ENCODE measurements at places on chromosomes 4 and X.
A peak's percentile ranks its signal among the peaks of the same experiment; 100 is the strongest.

- DNase-seq = no peak
Observed at GRCh38 chrX:38437093-38437492, 84.7 kb downstream of the OTC start.

DNA sequence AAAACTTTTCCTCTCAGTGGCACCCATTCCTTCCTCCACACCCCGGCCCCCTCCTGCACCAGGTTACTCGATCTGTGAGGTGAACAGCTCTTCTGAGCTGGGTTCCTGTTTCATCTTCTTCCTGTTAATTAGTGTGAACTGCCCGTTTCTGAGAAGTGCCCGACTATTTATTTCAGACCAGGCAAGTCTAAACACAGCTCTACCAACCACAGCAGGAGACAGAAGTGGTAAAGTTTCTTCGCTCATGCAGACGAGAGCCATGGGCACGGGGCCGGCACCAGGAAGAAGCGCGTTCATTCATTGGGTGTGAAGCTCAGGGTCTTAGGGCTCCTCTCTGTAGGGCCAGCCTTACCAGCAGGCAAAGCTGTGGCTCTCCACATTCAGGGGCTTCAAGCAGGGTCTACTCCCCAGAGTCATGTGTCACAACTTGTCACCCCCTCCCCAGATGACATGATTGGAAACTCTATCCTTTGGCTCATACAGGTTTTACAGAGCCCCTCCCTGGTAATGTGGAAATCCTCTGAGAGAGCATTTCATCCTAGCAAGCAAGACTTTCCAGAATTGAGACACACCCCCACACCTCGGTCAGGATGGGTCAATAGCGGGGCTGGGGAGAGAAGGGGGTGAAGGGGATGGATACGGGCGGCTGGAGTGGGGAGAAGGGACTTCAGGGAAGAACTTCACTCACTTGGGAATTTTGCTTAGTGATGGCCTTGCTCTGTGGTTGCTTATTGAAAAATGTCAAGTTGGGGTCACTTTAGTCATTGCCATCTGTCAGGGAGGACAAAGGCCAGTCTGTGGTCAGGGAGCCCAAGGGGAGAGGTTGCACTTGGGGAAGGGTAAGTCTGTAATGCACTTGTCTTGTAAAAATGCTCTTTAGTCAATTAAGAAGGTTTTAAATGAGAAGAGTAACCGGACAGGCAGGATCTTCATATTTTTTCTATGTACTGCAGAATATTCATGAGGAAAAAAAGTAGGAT is 121.6 kb upstream of the TRIM2 start:
- DNase-seq = no peak

- DNase-seq = no peak
Observed at GRCh38 chr4:117983541-117984365, 50.5 kb upstream of the NDST3 start.

DNA sequence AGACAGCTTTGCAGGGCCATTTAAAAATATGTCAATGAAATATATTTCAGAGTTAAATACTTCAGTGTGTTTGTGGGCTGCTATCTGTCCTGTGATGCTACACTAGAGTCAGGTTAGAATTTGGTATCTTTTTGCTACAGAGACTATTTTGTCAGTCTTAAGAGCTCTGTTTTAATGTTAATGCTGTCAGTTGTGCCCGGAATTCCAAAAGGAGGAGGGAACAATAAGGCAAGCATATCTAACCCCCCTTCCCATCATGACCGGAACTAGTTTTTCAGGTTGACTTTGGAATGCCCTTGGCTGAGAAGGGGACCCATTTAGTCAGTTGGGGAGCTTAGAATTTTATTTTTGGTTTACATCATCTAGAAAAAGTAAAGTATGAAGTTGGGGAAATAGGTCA is 34.9 kb upstream of the SLC25A4 start:
- DNase-seq = no peak

GRCh38 chr4:8617486-8618040 is 25.0 kb downstream of the CPZ start:
- DNase-seq = no peak

DNA sequence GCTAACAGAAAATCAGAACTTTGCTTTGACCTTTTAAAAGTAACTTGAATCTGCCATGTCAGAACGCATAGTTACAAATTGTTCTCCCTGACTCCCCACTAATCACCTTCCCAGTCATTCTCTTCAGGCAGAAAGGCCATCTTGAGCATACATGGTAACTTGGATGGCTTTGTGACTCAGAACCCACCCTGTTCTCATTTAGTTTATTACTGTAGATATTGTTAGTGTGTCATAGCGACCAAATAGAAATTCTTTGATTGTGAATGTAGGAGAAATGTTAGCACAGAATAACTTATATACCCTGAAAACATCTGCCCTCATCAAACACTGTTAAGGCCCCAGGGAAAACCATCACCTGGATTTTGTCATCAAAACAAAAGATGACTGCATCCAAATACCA is 382.0 kb downstream of the MAGEB5 start:
- DNase-seq = no peak

DNA sequence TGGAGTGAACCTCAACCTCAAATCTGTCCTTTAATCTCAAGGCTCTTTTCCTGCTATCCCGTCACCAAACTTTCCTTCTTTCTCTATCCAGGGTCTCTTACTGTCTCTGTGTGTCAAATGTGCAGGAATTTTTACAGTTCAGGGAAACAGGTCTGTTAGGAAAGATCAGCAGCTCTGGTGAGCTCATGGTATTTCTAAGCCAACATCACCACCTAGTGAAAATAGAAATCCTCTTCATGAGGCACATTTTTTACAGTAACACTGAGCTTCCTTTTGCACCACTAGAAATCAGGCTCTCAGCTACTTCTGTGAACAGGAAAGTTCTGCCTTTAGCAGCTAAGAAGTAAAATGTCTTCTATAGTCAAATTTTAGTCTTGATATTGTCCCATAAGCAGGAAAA is 39.6 kb downstream of the NUDT11 start:
- no peak for DNase-seq

- DNase-seq = peak; percentile 62
Observed at GRCh38 chr4:76197971-76198410, 15.6 kb downstream of the SCARB2 start.

- no peak for DNase-seq
Observed at GRCh38 chr4:185002784-185003183, 15.5 kb upstream of the HELT start.

GRCh38 chr4:56859841-56860240 is 38.3 kb upstream of the SPINK2 start:
- DNase-seq = no peak

- no peak for DNase-seq
Observed at GRCh38 chrX:10582215-10582733, 38.1 kb downstream of the MID1 start.

GRCh38 chrX:2548711-2549423 is 48.1 kb upstream of the DHRSX start:
- DNase-seq = no peak

DNA sequence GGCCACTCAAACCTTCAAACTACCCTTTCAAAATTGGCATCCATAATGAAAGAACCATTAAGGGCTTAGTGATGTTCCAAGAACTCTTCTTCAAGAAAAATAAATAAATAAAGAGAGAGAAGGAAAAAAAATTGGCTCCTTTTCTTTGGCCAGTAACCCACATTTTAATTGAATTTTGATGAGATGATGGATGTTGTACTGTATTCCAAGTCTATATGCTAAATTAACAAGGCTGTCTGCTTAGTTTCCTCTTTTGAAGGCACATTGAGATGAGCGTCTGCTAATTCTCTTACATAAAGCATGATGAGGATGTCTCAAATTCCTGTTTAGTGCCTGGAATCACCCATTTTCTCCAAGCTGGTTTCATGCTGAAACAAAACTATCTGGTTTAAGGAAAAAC is 33.4 kb downstream of the PHOX2B start:
- no peak for DNase-seq

DNA sequence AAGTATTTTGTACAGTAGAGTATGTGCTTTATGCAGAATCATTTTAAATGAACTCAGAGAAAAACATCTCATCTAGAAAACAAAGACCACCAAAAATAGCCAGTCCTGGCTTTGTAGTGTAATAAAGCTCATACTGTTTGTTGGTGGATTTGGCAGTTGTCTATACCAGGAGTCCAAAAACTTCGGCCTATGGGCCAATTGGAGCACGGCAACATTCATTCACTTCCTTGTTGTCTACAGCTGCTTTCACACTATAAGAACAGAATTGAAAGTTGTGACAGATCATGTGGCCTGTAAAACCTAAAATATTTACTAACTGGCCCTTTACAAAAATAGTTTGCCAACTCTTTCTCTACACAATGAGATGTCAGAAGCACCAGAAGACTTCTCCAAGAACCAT is 5.3 kb downstream of the FBXW7 start:
- no peak for DNase-seq

DNA sequence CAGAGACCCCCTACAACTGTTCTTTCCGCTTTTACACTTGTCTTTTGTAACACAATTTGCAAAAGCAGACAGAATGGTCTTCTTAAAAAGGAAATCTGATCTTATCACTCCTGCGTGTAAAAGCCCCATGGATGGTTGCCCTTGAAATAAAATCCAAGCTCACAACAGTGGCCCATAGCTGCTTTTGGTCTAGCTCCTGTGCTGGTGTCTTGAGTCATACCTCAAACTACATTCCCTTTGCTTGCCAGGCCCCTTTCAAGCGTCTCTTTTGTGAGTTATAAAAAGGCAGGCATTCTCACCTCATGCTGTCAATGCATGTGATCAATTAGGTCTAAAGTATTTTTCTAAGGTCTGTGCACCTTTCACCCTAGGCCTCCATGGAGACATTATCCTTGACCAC is 27.6 kb downstream of the HPGD start:
- DNase-seq = no peak

- peak; percentile 58 for DNase-seq
Observed at GRCh38 chr4:104896660-104897645, 249.7 kb upstream of the TET2 start.

DNA sequence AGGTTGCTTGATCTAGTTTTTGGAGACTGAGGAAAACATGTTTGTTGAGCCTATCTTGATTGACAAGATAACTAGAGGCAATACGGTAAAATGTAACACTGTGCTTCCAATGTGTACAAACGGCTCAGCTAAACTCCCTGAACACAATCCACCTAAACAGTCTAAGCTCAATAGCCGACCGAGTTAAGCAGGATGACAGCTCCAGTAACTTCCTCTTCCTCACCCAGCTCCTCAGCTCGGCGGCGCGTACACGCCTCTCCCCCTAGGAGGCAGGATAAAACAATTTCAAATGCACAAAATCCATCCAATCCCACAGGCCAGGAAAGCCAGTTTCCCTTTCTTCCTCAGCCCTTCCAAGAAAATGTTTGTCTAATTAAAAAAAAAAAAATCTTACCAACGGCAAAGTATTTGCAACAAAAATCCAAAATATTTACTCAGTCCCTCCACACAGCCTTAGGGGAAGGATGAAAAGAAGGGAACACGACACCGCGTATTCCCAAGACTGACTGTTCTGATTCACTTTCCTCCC is 1.0 kb downstream of the CNOT6L start:
- peak; percentile 33 for DNase-seq

DNA sequence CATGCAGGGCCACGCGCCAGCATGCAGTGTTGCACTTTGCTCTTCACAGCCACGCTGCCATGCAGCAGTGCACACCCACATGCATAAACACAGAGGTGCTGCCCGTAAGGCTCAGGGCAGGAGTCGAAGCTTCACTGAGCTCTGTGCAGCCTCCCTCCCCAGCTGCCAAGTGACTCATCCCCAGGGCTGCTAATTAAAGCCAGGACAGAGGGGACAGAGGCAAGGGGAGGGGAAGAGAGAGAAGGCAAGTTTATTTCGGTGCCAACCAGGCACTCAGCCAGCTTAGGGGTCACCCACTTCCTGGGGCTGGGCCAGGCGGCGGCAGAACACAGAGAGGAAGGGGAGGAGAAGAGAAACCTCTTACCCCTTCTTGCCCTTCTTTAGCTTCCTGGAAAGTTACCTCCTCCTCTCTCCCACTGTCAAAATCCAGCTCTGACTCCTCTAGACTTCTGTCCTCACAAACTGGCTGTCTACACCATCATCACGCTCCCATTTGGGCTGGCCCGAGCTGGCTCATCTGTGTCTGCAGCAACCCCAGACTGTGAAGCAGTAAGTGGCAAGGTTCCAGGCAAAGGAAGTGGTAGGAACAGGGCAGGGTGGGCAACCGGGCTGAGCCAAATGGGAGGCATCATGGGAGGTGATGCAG is 6.2 kb upstream of the IQSEC2 start:
- no peak for DNase-seq

DNA sequence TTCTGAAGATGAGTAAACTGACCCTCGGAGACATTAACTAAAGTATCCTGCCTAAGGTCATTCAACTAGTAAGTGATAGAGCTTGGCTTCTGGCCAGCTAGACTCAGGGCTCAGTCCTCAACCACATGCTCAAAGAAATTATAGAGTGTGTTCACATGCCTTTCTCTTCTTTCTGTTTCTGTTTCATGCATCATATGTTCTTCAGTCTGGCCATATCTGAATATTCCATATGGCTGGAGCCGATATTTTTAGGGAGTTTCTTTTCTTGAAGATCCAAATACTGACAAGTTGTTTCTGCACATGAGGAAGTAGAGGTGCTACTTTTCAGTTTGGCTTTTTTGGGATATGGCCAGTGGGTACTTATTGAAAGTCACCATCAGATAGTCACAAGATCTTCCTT is 44.9 kb downstream of the MMRN1 start:
- DNase-seq = no peak
